Suppressor macrophage treated with lipopolysaccharide for 1 hour (primary cell): ENCODE measurements at places on chromosomes 6 and 20.
A peak's percentile ranks its signal among the peaks of the same experiment; 100 is the strongest.

- no peak for DNase-seq
Measured at GRCh38 chr6:169145496-169145895, 108.2 kb downstream of the THBS2 start.

- DNase-seq, result no peak
Measured at GRCh38 chr6:130937942-130938604, 110.9 kb downstream of the SMLR1 start.

DNA sequence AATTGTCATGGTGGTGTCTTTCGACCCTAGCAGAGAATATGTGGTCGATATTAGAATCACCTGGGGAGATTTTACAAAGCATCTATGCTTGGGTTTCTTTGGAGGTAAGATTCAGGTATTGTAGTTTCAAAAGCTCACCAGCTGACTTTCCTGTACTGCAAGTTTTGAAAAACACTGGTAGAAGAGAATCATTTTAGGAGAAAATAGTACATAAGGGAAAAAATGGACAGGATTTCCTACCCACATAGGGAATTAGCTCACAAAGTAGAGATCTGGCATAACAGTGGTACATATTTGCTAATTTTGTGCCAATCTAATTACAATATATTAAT lies 27.4 kb upstream of the ABT1 start:
- DNase-seq, result no peak

DNA sequence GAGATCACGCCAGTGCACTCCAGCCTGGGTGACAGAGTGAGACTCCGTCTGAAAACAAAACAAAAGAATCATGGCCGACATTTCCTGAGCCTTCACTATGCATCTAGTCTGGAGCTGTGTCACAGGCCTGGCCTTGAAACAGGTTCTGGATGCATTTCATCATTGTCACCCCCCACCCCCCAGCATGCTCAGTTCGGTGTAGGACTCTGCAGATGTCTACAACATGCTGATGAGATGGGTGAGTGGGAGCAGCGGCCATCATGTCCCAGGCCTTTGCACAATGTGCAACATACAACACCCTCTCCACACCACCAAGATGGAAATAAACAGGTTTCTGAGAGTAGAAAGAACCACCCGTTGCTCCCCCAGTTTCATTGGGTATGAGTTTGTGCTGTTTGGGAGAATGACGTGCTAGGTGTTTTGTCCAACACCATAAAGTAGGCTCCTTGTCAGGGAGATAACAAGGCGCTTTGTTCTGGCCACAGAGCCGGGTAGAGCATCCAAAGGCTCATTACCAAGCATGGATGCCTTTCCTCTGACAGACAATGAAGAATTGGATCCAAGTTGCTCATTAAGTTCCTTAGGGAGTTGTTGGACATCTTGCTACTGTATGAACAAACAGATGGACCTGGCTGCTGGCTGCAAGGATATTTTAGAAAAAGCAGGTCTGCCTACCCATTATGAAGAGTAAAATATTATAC lies 22.1 kb downstream of the SNHG17 start:
- DNase-seq, result no peak

DNA sequence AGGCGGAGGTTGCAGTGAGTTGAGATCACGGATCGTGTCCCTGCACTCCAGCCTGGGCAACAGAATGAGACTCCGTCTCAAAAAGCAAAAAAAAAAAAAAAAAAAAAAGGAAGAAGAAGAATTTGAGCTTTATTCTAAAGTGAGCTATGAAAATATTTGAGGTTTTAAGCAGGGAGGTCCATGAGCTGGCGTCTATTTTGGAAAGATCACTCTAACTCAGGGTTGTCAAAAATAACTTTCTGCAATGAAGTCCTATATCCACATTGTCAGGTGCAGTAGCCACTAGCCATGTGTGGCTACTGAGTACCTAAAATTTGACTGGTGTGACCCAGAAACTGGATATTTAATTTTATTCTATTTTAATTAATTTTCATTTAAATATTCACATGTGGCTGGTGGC lies 217.1 kb downstream of the PTPRT start:
- DNase-seq, result no peak

DNA sequence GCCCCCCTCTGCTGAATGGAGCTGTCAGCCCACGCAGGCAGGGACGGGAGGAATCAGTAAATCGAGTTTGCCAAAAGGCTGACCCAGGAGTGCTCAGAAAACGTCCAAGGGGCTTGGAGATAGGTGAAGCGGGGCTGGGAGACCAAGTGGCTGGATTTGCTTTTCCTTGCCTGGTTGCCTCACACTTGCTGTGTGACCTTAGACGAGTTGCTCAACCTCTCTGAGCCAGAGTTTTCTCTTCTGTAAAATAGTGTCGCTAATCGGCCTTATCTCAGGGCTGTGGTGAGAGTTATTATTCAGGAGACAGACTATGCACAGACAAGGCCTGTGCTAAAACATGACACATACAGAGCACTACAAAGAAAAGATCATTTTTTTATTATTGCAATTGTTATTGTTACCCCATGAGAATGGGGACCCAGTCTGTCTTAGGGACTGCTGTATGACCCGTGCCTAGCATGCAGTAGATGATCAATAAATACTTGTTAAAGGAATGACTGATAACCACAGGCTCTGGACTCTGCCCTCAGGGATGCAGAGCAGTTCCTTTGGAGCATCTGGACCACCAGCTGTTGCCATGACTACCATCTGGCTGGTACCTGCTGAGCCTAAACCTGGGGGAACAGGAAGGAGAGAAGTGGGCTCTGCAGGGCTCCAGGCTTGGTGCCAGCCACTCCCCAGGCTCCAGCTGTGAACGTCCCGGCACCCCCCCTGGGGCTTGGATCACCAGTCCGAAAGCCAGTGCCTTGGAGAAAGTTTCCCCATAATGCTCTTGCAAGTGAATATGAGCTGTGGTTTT lies 901 bp downstream of the KCNK15 start:
- no peak for DNase-seq

DNA sequence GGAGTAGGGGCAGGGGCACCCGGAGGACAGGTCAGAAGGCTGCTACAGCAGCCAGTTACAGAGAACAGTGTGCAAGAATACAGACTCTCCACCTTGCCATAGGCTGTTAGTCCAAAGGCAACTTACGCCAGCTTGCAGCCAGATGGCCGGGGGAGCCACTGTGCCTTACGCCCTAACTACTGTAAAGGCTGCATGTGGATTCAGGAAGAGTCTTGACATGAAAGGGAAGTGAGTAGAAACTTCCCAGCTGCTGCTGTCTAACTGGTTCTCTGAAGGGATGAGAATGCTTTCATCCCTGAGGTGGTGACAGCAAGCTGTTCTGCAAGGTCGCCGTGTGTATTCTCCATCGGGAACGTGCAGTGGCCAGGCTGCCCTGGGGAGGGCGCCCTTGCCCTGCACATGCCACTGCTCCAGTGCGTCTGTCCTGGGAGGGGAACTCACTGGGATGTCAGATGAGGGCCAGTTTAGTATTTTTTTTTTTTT lies 46.1 kb downstream of the LYRM4 start:
- peak; percentile 62 for DNase-seq

GRCh38 chr6:137299681-137300080 lies 80.5 kb upstream of the IFNGR1 start:
- DNase-seq, result peak; percentile 50

DNA sequence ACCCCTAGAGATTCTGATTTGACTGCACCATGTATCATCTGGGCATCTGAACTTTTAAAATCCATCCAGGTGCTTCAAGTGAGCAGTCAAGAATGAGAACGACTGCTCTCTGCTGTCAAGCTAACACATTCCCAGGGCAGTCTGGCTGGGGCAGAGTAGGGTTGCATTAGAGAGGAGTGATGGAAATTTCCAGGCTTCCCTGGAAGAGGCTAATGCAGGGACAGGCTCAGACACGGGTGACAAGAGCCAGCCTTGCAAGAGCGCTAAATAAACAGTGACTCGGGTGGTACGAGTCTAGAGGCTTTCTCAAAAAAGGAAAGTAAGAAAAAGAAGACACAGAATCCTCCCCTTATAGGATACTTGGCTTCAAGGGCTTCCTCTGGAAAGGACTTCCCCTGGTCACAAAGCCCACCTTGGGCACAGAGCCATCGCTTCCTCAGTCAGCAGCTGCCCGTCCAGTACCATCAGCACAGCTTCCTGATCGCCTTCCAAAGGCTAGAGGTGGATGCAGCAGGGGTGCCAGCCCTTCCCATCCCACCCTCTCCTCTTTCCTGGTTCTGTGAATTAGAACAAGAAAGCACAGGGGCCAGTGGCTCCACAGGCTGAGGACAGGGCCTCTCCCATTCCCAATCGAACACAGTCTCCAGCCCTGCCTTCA lies 177.4 kb upstream of the RREB1 start:
- DNase-seq, result no peak

DNA sequence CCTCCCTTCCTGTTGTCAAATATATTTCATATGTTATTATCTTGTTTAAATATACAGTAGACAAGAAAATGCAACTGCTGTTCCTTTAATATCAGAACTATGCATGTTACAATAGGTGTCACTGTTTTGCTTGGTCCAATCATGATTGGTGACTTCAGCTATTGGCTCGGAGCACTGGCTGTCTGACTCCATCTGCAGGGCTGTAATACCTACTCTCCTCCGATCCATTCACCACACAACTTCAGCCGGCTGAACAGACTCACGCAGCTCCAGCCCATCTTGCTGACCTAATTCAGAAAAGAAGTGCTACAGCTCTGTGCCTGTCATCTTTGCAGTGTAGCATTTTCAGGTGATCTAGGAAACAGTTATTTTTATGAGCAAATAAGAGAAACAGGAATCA lies at the start of gene BTBD3:
TSS of gene BTBD3 (plus strand) at position 231 of the 400 bp plus-strand sequence. CDS start 383 bp downstream, outside the sequence.
- DNase-seq, result no peak

DNA sequence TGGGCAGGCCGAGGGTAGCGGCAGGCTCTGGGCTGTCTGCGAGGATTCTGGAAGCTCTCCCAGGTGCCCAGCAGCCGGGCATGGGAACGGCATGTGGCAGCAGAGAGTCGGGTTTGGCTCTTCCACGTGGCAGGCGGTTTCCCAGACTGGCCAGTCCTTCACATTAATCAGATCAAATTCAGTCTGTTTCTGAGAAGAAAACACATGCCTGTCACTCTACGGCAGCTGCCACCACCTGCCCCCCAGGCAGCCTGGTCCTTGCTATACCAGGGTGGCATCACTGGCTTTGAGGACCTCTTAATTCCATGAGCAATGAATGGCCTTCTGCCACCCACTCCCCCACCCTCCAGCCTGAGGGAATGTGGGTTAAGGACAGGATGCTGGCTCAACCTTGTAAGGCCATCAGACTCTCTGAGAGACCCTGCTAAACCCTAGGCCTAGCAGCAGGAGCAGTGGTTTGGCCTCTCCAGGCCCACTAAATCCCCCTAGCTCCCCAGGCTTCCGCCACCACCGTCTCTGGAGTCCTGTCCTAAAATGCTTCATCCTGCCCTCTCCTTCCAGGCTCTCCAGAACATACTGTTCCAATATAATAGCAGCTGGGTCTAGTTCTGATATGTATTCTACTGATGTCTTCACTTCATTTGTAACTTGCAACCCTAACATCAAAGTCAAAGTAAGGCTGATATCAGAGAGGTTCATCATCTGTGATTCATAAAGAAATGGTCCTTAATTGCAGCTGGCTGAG lies 47.8 kb downstream of the PLCG1 start:
- no peak for DNase-seq

- no peak for DNase-seq
Measured at GRCh38 chr6:139659711-139660110, 285.3 kb upstream of the CITED2 start.

- DNase-seq, result no peak
Measured at GRCh38 chr6:169804427-169804826, 53.0 kb downstream of the ERMARD start.

- no peak for DNase-seq
Measured at GRCh38 chr20:63363981-63364561, 2.9 kb upstream of the CHRNA4 start.

DNA sequence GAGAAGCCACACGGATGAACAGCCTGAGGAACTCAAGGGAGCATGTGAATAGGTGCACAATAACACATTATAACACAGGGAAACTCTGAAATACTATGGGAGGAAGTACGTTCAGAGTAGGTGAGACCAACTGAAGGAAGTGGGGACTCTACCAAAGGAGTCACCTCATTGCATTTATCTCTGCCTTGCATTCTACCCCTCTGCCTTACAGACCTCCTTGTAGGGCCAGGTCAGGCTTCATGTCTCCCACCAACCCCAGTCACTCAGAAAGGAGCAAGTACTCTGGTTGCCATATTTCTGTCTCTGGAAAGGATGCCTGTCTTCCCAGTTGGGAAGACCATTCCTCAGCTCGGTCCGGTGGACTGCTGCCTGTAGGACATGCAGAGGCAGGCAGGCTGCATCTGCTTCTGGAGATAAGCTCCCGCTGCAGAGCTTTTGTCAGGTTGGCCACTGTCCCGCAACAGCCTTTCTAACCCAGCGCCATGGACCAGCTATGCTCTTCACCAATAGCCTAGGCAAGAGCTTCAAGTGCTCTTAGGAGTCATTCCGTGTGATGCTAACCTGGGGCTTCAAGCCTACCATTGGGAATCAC lies 51.6 kb upstream of the ASIP start:
- no peak for DNase-seq

- DNase-seq, result no peak
Measured at GRCh38 chr6:44737341-44737740, 349.8 kb downstream of the CDC5L start.

GRCh38 chr6:157879034-157879872 lies 56.2 kb downstream of the SNX9 start:
- no peak for DNase-seq

- DNase-seq, result no peak
Measured at GRCh38 chr20:1895674-1896483, 672 bp downstream of the SIRPA start.

GRCh38 chr6:124983383-124984083 lies 21.3 kb downstream of the RNF217 start:
- no peak for DNase-seq

DNA sequence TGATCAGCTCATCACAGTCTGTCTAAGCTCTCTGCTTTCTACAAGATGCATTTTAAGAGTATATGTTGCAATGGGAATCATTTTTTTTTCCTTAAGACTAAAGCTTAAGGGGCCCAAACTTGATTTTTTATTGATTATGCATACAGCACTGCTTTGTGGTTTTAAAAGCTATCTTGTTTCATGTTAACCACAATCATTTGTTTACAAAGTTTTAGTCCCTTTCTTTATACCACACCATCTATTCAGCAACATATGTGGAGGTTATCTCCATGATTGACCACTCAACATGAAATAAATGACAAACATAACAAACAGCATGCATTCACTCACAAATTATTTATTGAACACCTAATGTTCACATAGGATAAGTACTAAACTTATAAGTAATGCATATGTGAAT lies 119.1 kb downstream of the FHL5 start:
- DNase-seq, result no peak

DNA sequence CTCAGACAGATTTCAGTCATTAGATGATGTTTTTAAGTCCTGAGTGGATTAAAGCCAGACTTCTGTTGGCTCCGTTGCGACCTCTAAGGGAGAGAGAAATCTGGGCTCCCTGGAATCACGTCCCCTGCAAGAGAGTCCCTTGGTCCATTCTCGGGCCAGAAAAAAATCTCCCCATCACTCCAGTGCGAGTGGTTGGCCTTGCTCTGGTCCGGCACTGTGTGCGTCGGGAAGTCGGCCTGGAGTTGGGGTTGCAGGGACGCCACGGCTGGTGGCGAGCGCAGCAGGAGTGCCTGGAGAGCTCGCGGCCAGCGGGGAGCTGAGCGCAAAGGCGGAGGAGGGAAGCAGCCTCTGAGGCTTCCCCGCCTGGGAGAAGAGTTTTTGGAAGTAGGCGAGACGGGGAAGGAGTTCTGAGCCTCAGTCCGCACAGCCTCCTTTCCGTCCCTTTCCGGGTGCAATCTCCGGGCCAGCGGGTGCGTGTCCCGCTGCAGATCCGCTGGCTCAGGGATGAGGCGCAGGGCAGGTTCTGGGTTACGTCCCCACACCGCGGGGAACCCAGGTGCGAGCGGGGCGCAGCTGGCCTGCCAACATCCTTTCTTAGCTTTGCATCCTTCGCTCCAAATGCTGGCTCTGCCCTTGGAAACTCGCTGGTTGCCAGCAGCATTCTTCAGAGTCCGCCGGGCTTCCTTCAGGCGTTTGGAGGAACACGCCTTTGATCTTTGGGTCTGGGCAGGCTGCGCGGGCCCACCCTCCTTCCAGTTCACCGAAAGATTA lies 6.8 kb downstream of the TCF21 start:
- no peak for DNase-seq
